ENCODE measurements at places on chromosomes 2 and 18.

GRCh38 chr2:82803307-82803706 is 1655.8 kb downstream of the SUCLG1 start:
- DNase-seq, result no peak

GRCh38 chr2:236862961-236863728 is 222.5 kb upstream of the COPS8 start:
- no peak for DNase-seq

GRCh38 chr18:58784601-58785137 is 80.0 kb upstream of the ZNF532 start:
- DNase-seq, result peak; percentile 41

GRCh38 chr2:175030380-175031271 is 25.4 kb upstream of the CHN1 start:
- no peak for DNase-seq

DNA sequence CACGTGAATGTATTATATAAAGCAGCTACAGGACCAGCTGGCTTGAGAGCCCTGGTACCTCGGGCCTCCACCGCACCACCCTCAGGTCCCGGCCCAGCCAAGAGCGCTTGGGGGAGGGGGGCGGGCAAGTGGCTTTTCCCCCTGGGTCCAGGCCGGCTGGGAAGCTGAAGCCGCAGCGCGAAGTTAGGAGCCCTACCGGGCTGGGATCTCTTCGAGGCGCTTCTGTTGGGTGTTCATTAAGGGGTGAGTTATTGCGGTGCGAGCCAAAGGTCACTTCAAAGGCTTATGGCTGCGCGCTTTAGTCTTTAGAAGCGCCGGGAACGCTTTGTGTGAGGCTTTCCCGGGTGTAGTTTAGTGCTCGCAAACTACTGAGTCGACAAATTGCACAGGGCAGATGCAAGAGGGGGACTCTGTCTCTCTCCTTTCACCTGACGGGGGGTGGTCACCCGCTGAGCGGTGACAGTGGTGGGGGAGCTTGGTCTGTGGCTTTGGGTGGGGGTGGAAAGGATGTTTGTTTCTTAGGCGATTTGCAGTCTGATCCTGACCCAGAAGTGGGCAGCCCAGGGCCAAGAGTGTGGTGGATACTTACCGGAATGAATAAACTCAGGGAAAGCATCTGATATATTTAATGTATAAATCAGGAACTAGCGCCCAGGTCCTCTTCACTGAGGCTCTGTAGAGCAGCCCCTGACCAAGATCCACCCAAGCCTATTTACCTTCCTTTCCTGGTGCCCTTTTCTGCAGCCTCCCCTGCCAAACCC is 6.0 kb downstream of the HOXD3 start:
- no peak for DNase-seq

DNA sequence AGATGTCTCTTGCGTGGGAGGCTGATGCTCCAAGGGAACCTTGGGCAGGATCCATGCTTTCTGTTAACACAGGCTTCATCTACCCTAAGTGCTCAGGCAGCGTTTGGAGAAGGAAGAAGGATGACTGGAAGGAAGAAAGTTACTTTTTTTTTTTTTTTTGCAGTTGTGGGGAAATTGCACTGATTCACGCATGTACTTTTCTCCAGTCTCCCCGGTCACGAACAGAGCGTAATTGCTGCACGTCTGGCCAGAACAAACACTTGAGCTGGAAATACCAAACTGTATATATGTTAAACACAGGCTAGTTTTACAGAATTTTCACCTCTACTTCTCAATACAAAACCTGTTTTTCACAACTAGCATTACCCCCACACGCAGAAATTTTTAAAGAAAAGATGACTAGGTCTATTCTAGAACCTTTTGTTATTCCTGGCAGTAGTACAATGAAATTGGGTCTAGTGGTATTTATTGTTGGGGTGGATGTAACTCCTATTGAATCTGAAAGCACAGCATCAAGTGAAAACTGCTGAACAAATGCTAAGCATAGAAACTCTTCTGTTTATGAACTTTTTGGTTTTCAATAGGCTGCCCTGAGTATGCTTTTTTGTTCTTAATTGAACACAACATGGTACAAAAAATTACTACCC is 9.3 kb upstream of the SCYGR5 start:
- DNase-seq, result no peak

- DNase-seq, result no peak
Observed at GRCh38 chr2:236899146-236899545, 186.5 kb upstream of the COPS8 start.

DNA sequence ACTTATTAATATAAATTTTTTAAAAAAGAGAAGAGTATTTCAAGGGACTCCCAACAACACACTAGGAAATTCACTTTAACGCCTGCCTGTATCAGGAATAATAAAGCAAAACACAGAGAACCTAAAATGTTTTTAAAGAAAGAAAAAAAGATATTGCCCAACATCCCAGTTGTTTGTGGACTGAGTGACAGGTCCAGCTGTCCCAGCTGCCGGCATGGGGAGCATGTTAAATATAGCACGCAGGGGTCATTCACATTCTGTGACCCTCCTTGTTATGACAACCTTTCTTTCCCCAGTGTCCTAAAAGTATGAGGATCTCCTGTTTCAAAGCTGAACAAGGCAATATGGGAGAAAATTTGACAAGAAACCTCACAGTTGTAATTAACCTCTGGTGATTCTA is 4.4 kb downstream of the KLHL41 start:
- DNase-seq, result no peak

- no peak for DNase-seq
Observed at GRCh38 chr18:12862467-12862866, 21.6 kb downstream of the PTPN2 start.

GRCh38 chr2:71291398-71291797 is 40.2 kb upstream of the ZNF638 start:
- no peak for DNase-seq

DNA sequence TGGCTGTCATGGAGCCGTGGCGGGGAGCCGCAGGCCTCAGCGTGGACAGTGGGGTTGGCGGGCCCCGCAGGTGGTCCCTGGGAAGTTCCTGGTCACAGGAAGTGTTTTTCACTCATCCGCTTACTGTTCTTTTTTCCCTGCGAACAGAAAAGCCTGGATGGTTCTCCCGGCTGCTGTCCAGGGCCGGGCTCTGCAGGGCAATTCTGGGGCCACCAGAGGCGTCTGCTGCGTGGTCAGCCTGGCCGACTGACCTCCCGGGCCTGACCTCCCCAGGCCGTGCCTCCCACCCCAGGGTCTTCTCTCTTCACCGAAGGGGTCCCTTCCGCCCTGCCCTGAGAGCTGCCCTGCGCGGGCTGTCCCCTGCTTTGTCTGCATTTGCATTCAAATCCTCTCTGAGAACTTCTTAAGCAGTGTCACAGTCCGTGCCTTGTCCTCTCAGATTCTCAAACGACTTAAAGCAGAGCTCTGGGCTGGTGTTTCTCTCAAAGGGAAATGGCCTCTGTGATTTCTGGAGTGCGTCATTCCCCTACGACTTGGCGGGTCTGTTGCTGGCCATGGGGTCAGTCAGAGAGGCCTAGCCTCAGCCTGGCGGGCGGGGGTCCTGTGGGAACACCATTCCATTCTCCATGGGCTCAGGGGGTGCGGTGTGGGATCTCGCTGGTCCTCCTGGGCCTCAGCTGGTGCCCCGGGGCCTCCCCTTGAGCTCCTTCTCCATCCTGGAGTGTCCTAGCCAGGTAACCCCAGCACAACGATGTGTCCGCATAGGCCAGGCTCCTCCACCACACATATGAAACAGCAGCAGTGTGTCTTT is 38.3 kb downstream of the KLHL29 start:
- no peak for DNase-seq

DNA sequence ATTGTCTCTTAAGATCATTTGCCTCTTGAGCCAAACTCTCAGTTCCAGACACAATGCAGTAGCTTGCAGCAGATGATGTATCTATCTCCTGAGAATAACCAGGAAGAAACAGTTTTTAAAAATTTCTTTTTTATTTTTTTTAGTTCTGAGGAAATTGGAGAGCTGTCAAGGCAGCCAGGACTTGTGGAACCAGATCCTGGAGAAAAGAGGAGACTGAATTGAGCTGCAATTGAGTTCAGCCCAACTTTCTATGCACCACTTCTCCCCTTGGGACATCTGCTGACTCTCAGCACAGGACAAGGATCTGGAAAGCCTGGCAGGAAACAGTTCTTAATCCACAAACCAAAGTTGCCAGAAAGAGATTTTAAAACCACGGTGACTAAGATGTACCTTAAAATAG is 13.5 kb upstream of the CSRNP3 start:
- DNase-seq, result no peak

GRCh38 chr2:96359310-96359709 is 23.7 kb downstream of the NCAPH start:
- no peak for DNase-seq

GRCh38 chr2:147137711-147138110 is 707.1 kb upstream of the ACVR2A start:
- DNase-seq, result no peak

GRCh38 chr18:32244881-32245280 is 55.0 kb downstream of the MEP1B start:
- DNase-seq, result no peak

Measured in heart left ventricle (tissue), 16 donors.